ENCODE measurements at places on chromosomes 12 and 14. TPM values are rescaled to one million over a fixed set of nuclear protein-coding genes. Genes with fewer than 3 reads are reported as not detected.

- no peak overlapping the region for H3K4me3 ChIP-seq
- H3K4me1 ChIP-seq, result no peaks in the 10 kb centered on the region
- DNase-seq, result no peak
- H3K27me3 ChIP-seq, result no peaks in the 10 kb centered on the region
- H3K36me3 ChIP-seq, result peaks cover 64% of the 10 kb centered on the region
These were observed 33.7 kb downstream of the FGFR1OP2 start for GRCh38 chr12:26971963-26972362.

GRCh38 chr14:29458547-29458946, 469.1 kb downstream of the PRKD1 start:
- H3K4me1 ChIP-seq, result no peaks in the 10 kb centered on the region
- H3K27me3 ChIP-seq, result peaks cover 31% of the 10 kb centered on the region
- DNase-seq, result no peak
- no peaks in the 10 kb centered on the region for H3K36me3 ChIP-seq
- no peak overlapping the region for H3K4me3 ChIP-seq

DNA sequence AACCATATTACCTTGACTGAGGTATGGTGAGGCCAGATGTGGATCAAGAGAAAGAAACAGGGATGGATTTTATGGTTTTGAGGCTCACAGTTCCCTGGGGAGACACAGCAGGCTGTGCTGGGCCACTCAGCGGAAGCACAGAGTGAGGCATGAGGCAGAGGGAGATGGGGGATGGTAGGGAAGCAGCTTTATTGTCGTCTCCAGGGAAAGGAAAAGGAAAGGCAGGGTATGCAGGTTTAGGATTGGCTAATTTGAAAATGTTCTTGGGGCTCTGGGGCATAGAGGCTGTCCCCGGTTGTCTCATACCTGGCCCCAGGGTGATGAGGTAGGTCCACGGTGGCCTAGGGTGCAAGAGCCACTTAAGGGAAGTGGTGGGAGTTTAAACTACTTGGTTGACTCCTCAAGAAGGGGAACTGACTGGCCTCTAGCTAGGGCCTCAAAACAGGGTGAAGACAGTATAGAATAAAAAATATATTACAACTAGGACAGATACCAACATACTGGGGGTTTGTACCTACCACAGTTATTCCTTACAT, 322.8 kb downstream of the RGS6 start:
- H3K4me1 ChIP-seq, result no peaks in the 10 kb centered on the region
- H3K36me3 ChIP-seq, result no peaks in the 10 kb centered on the region
- no peak for DNase-seq
- no peak overlapping the region for H3K4me3 ChIP-seq
- H3K27me3 ChIP-seq, result no peaks in the 10 kb centered on the region

DNA sequence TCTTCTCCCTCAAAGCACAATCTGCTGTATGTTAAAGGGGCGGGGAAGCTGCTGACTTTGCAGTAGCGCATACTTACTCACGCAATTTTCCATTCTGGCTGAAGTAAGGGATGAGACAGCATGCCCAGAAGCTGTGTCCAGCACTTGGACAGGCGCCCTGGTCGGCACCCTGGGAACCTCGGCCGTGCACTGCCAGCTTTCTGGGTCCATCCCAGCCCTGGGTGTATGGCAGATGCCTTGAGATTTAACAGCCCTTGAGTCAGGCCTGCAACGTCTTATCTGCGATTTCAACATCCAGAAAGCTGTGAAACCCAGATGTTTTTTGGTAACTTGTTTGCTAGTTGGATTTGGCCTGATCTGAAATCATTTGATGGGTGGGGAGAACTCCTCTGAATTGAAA, 16.1 kb downstream of the EML1 start:
- H3K27ac ChIP-seq, result no peak overlapping the region
- H3K36me3 ChIP-seq, result no peaks in the 10 kb centered on the region
- H3K27me3 ChIP-seq, result no peaks in the 10 kb centered on the region

Gene GALNT8
- polyA plus RNA-seq, result not detected

GRCh38 chr14:64721391-64721791, 17.2 kb downstream of the PLEKHG3 start:
- H3K27me3 ChIP-seq, result no peaks in the 10 kb centered on the region
- no peak for DNase-seq
- H3K4me3 ChIP-seq, result no peak overlapping the region
- no peaks in the 10 kb centered on the region for H3K36me3 ChIP-seq

- H3K4me3 ChIP-seq, result no peak overlapping the region
- H3K27me3 ChIP-seq, result no peaks in the 10 kb centered on the region
- DNase-seq, result no peak
- no peaks in the 10 kb centered on the region for H3K36me3 ChIP-seq
- H3K27ac ChIP-seq, result no peak overlapping the region
- no peaks in the 10 kb centered on the region for H3K4me1 ChIP-seq
These were observed 5.7 kb downstream of the SLC8B1 start for GRCh38 chr12:113329022-113329790.

GRCh38 chr12:131346555-131347344, 364.1 kb upstream of the SFSWAP start:
- no peaks in the 10 kb centered on the region for H3K4me1 ChIP-seq
- H3K27me3 ChIP-seq, result no peaks in the 10 kb centered on the region
- H3K4me3 ChIP-seq, result no peak overlapping the region
- DNase-seq, result no peak
- H3K27ac ChIP-seq, result no peak overlapping the region

- DNase-seq, result no peak
- no peaks in the 10 kb centered on the region for H3K27me3 ChIP-seq
- H3K4me1 ChIP-seq, result no peaks in the 10 kb centered on the region
- no peak overlapping the region for H3K27ac ChIP-seq
- H3K36me3 ChIP-seq, result no peaks in the 10 kb centered on the region
These were observed 183.8 kb downstream of the DPF3 start for GRCh38 chr14:72709916-72710611.

Gene NGB
- polyA plus RNA-seq, result not detected

Measured in SK-N-SH (cell line).